ENCODE measurements at places on chromosomes 7 and 10.

- no peak for DNase-seq
Observed at GRCh38 chr10:122725768-122726167, 26.1 kb upstream of the C10orf120 start.

GRCh38 chr10:7412237-7412927, 1.5 kb upstream of the SFMBT2 start:
- no peak for DNase-seq

DNA sequence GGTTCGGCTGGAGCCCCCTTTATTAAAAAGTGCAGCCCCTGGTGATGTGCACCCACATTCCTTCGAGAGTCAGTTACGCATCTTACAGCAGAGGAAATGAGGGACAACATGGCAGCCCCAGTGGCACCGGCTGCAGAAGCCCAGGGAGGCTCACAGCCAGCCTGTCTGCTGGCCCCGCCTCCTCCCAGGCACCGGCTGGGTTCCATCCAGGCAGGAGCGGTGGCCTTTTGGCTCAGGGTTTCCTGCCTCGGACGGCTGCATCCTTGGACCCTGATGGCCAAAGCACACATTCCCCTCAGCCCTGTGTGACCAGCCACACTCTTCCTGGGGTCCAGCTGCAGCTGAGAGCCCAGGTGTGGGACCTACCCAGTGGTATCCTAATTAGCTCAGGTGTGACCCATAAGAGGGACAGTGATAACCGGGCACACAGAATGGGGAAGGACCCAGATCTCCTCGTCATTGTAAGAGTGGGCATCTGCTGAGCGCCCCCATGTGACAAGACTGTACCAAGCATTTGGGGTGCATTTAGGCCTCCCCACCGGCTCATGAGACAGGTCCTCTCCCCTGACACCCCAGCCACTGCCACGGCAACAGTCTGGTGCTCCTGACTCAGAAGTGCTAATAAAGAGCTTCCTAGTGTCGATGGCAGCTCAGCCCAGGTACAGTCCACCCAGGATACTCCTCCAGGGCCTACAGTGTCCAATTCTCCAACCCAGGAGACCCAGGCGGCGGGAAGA, 63.3 kb upstream of the CHST15 start:
- DNase-seq: no peak

DNA sequence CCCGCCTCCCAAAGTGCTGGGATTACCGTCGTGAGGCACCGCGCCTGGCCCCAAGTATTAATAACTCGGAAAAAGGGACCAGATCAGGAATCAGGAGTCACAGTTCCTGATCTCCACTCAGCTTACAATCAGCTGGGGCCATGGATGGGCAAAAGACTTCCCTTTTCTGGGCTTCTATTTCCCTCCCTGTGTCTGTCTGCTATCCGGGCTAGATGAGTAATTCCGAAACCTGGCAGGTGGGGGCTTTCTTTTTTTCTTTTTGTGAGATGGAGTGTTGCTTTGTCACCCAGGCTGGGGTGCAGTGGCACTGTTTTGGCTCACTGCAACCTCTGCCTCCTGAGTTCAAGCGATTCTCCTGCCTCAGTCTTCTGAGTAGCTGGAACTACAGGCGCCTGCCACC, 11.6 kb downstream of the RPS24 start:
- no peak for DNase-seq

GRCh38 chr7:46494028-46494427, 573.0 kb upstream of the IGFBP3 start:
- no peak for DNase-seq

DNA sequence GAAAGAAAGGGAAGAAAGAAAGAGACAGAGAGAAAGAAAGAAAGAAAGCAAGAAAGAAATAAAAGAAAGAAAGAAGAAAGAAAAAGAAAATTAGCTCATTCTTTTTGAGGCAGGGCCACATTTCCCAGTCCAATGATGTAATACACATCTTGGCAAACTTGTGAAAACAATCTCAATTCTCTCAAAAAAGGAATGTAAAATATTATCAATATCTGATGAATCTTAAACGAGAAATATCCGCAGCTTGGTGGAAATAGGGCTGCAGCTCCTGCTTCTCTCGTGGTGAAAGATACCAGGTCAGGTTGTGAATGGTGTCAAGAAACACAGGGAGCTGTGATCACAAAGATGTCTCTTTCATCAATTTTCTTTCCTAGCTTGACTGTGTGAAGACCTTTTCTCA, 739.6 kb upstream of the NRP1 start:
- no peak for DNase-seq
